ENCODE measurements at places on chromosomes 3 and 15.

DNA sequence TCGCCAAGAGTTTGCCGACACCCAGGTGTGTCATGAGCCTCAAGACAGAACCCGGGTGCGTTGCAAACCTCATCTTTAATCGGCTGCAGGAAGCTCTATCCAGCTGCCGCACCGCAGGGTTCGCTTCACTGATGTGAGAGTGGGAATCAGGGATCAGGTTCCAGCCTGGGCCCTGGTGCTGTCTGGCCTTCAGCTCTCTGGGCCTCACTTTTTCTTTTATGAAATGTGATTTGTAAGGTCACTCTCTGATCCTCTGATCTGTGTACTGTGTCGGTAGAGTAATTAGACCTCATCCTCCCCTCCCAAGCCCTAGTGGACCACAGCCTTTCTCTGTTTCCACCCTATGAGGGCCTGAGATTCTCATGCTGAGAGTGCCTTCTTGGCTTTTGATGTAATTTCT, 202.8 kb upstream of the UBE2E1 start:
- DNase-seq, result no peak

GRCh38 chr15:87792250-87793040, 464.1 kb downstream of the NTRK3 start:
- no peak for DNase-seq

DNA sequence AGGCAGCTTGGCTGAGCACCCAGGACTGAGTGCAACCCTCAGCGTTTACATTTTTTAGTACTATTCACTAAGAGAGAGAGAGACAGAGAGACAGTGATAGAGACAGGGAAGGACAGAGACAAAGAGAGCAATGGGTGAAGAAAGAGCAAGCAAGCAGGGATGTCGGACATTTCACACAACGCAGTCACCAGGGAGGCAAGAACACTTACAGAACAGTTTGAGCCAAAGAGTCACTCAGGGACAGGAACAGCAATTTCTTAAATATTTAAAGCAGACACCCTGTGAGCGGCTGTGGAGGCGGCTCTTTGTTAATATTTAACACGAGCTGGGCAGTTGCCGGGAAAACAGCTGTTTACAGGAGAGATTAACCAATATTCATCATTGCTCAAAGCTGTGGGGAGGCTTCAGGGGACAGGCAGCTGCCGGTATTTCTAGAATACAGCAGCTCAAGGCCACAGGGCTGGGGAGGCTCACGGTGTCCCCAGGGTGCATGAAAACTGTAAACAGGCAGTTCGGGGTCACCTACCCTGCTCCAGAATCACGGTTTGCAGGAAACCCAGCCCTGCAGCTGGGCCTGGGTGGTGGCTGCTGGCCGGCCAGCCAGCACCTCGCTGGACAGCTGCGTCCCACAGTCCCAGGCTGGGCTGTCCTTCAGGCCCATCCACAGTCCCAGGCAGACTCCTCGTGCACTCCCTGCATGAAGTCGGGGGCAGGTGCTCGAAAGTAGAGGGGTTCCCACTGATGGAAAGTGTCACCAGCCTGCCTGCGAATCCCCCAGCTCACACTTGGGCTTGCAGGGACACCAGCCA, 38.8 kb upstream of the PCSK6 start:
- DNase-seq, result peak; percentile 63

DNA sequence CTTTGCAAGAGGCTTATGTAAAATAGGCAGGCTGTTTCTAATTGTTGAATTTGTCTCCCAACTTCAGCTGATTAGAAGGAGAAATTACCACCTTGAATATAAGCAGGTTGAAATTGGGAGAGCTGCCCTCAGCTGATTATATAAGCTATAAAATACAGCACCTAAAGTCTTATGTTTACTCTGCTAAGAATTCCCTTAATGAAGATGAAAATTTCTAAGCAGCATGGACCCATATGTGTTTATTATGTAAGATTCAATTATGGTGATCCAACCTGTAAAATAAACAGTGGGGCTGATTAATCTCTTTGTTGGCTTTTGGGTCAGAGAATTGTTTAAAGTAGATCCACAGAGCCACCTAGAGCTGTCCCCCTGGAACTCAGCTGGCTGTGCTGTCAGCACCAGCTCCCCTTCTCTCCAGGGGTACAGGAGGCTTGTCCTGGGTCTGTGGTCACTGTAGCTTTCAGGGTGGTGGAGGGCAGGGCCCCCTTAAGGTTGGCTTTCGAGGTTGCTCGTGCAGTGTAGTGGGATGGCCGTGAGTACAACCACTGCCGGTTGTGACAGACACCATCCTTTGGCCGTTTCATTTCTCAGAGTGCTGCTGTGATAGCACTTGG, 9.5 kb downstream of the SLCO3A1 start:
- DNase-seq, result no peak

- no peak for DNase-seq
Observed at GRCh38 chr3:51393134-51393495, 2.0 kb downstream of the RBM15B start.

GRCh38 chr3:159763602-159764489, 224.8 kb upstream of the IL12A start:
- peak; percentile 88 for DNase-seq

DNA sequence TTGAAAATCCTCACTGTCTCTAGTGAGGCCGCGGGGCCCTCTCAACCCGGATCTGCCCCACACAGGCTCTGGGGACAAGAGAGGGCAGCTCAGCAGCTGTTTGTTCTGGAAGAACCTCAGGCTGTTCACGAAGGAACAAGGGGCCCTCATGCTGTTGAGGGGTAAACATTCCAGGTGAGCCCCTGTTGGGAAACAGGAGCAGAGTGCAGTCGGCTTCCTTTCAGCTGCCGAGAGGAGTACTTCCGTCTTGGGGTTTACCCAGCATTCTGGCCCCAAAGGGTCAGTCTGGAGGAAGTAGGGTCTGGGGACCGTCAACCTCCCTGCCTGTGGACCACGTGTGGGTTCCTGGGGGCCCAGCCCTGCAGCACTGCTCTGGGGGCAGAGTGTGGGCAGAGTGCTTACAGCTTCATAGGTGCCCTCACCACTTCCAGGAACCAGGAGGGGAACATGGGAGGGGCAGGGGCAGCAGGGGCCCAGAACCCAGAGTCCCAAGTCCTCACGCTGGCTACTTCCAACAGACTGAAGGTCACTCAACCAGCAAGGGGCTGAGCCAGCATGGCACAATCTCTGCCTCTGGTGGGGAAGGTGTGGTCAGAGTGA, 49.2 kb upstream of the CTSH start:
- DNase-seq, result no peak

GRCh38 chr3:32583708-32584107, 13.1 kb upstream of the DYNC1LI1 start:
- no peak for DNase-seq

- DNase-seq, result peak; percentile 26
Observed at GRCh38 chr3:138114431-138114918, 933 bp downstream of the DZIP1L start.

DNA sequence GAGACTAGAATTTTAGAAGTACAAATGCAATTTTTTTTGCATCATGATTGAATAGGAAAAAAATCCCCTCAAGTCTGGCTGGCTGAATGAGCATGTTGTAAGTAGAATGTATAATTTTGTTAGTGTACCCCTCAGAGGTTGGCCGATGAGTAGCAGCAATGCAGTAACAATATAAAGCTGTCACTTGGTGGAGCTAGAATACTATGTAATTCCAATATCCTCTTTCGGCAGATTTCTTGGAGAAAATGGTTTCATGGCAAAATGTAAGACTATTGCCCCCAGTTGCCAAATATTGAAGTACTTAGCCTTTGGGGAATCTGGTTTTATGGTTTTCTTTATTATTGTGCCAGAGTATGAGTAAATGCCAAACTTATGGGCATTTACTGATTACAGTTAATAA, 39.8 kb upstream of the SGO1 start:
- DNase-seq, result peak; percentile 42

- no peak for DNase-seq
Observed at GRCh38 chr3:152097770-152098169, 171.0 kb upstream of the MBNL1 start.

- DNase-seq, result no peak
Observed at GRCh38 chr15:29449136-29449535, 179.5 kb upstream of the NSMCE3 start.

DNA sequence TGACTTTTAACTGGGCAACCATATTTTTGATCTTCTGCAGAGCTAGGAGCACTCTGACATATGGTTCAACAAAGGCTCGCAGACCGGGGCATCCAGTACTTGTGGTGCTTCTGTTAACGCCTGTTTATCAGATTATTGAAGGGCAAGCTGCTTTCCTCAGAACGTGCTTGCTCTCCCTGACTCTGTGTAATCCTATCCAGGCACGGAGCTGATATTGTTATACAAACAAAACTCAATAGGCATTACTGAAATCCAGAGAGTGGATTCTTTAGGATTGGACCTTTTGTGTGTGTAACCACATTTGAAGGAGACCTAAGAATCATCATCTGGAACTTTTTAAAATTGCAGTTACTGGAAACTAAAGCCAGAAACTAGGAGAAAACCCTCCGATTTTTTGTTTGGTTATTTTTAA, 246.5 kb downstream of the PTPRG start:
- no peak for DNase-seq
